ENCODE measurements at places on chromosomes 3 and 15.

DNA sequence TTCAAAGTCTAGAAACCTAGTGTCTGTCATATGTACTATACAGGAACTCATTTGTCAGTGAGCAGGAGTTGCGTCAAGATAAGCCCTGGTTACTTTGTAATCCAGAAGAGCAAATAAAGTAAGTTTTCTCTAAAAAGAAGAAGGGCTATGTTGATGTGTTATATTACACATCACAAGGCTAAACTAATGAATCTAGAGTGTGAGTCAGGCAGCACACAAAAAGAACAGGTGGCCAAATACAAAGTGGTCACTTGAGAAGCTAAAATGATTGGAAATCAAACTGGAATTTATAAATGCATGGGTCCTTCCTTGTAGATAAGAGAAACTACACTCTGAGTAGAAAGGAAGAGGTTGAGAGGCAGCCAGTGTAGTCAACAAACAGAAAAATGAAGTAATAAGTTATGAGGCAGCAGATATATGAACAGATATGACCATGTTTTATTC is 771.6 kb downstream of the DIPK2A start:
- DNase-seq, result no peak

DNA sequence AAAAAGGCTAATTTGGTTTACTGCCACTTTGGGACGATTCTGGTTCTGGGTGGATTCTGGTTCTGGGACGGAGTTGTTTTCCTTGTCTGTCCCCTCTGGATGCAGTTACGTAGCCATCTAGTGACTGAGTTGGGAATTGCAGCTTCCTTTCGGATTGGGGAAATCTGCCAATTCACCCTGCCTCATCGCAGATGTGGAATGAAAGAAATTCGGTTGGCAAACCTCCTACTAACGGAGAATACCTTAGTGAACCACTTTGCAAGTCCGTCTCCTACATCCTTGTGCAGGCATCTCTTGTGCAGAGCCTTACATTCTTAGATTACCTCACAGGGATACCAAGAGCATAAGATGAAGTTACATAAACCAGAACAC is 31.5 kb upstream of the AP4E1 start:
- DNase-seq, result no peak

DNA sequence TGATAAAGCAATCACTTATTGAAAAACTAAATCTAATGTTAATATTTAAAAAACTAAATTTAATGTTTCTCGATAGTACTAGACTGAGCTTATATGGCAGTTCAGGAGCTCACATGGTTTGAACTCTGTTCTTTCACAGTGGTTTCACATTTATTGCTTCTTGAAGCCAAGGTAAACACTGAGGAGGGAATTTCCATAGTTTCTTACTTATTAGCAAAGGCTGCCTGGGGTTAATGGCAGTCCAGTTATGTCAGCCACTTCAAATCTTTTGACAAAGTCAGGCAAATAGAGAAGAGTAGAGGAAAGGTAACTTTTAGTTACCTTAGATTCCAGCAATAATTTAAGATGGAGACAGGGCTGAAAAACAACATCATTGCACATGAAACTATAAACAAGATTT is 831.5 kb downstream of the ROBO2 start:
- DNase-seq, result no peak

DNA sequence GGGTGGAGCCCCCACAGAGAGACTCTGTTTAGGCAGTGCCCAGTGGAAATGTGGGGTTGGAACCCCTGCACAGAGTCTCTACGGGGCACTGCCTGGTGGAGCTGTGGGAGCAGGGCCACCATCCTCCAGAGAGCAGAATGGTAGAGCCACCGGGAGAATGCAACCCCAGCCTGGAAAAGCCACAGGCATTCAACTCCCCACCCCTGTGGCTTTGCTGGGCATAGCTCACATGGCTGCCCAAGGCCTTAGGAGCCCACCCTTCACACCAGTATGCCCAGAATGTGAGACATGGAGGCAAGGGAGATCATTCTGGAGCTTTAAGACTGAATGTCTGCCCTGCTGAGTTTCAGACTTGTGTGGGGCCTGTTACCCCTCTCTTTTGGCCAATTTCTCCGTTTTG is 19.0 kb upstream of the CHCHD6 start:
- DNase-seq, result no peak

GRCh38 chr15:93495799-93496637 is 407.0 kb upstream of the RGMA start:
- no peak for DNase-seq

- no peak for DNase-seq
These were observed 75.4 kb upstream of the SLC6A1 start for GRCh38 chr3:10917176-10917575.

All from stimulated activated CD8-positive, alpha-beta memory T cell treated with anti-CD3 and anti-CD28 coated beads, Interleukin-15, amount 100 ng/mL, for 4 hours (primary cell).